Left ventricle myocardium inferior (tissue), 1 donor: ENCODE measurements at places on chromosomes 3 and 15. TPM values are rescaled to one million over a fixed set of nuclear protein-coding genes. Genes with fewer than 3 reads are reported as not detected.

The SKOR1 gene
- 0.22 TPM for total RNA-seq

The CCR3 gene
- not detected for total RNA-seq

The CCR8 gene
- total RNA-seq: not detected

The DUOXA2 gene
- total RNA-seq: not detected

The LYZL4 gene
- not detected for total RNA-seq
